Globus pallidus (tissue), 1 donor: ENCODE measurements at places on chromosomes 5 and 9.

DNA sequence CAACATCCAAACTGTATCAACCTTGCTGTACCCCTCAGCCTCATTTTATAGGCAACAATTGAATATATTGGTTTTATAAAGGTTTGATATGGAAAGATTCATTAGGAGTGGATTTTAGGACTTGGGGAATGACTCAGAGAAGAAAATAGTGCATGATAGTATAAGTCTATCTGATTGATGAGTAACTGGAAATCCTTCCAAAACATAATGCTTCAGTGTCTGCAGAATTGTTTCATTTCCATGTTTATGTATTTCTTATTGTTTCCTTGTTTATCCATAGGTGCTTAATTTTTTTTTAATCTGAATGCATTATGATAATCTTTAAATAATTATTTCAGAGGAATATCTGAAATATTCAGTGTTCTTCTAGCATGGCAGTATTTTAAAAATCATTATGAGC is 12.6 kb downstream of the JAK2 start:
- no peak for DNase-seq

DNA sequence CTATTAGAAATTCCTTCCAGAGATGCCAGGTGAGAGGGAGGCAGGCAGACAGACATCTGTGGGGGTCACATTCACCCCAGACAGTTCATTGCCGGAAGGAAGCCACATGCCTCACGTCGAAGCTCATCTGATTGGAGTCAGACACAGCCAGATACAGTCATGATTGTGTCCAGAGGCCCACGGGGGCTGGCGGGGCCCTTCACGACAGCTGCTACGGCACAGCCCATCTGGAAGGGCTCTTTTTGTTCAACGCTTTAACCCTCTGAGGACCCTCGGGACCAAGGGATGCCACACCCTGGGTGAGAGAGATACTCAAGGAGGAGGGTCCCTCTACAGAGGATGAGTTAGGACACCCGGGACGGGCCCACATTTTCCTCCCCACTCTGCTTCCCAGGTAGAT is 31.9 kb upstream of the GABRP start:
- no peak for DNase-seq

- DNase-seq, result no peak
These were observed 104.7 kb downstream of the LHFPL2 start for GRCh38 chr5:78543916-78544315.

DNA sequence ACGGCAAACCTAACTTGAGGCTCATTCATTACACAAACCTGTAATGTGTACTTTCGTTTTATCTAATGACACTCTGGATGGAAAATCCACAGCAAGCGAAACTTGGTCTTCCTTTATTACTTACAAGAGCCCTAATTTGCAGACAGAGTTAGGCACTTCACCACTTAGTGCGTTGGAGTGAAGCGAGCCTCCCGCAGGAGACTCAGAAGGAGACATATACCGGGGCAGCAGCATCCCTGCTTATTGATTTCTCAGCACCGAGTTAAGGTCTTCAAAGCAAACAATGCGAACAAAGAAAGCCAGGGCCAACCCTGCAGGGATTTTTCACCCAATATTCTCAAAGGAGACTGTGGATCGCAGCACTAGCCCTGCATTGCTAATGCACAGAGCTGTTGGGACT is 28.6 kb downstream of the LSM11 start:
- DNase-seq, result no peak
